AG10803 (cell line): ENCODE measurements at places on chromosomes 2 and 18.

DNA sequence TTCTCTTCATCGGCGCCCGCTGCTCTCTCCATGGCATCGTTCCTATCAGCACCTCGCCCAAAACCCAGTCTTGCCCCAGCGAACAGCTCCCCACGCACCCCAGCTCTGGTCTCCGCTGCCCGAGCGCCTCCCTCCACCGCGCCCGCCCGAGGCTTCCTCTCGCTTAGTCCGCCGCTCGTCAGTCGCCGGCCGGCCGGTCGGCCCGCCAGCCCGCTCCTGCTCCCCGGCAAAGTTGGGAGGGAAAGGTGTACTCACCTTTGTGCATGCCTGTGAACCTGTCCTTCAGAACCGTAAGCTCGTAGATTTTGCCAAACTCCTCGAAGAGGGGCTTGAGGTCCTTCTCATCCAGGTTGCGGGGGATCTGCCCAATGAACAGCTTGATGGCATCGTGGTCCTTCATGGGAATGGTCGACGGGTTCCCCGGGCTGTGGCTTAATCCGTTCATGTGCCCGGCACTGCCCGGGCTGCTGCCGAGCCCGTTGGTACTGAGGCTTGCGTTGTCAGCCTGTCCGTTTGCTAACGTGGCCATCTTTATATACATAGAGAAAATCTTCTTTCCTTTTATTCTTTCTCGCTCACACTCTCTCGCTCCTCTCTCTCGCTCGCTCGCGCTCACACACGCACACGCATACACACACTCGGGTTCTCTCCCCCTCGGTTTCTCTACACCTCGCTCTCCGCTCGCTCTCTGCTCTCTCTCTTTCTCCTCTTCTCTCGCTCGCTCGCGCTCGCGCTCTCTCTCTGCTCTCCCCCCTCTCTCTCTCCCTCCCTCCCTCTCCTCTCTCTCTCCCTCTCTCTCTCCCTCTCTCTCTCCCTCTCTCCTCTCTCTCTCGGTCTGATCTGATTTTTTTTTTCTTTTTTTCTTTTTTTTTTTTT is at the start of gene CELF4:
Gene CELF4, minus strand, starts transcription at position 698 of the 876 bp plus-strand sequence.
- DNase-seq, result no peak

- peak; percentile 98 for DNase-seq
Observed at GRCh38 chr2:85737481-85737880, 16.3 kb upstream of the ATOH8 start.

DNA sequence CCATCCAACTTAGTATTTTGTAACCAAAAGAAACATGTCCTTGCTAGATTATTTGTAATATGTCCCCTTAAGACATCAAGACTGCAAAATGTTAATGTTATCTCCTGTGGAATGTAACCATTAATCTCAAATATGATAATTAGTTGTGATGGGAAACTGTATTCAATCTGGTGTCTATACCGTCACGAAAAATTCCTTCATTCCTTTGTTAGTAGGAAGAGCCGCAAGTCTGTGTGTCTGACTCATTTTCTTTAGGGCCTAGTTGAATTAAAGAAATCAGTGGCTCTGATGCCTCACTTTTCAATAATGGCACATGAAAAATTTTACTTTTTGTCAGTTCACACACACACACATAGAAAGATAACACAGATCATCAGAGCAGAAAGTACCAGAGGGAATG is 127.1 kb upstream of the CHAC2 start:
- DNase-seq, result no peak

DNA sequence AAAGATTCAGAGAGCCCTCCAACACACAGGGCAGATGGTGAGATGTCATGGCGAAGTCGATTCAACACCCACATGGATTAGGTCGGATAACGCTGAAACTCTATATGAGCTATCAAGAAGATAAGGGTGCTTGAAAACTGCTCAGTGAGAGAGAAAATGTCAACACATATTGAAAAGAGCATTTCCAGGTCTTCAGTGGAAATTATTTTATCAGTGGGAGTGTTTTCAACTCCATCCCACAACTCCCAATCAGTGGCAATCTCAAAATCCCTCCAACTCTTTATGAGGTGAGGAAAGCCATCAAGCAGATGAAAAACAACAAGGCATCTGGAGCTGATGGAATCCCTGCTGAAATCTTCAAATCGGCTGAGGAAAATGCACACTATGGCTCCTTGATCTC is 104.5 kb upstream of the KLHL14 start:
- DNase-seq, result no peak

DNA sequence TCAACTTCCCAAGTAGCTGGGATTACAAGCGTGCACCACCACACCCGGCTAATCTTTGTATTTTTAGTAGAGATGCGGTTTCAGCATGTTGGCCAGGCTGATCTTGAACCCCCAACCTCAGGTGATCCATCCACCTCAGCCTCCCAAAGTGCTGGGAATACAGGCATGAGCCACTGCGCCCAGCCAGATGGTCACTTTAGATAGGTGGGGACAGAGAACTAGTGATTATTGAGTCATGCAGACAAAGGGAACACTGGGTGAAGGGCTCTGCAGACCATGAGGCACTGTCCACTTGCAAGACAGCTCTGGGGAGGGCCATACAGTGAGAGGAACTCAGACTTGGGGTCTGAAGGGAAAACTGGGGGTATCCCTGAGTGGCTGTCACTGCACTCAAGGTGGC is 58.4 kb upstream of the POMC start:
- no peak for DNase-seq

GRCh38 chr2:64410671-64411070 is 43.3 kb upstream of the LGALSL start:
- no peak for DNase-seq

DNA sequence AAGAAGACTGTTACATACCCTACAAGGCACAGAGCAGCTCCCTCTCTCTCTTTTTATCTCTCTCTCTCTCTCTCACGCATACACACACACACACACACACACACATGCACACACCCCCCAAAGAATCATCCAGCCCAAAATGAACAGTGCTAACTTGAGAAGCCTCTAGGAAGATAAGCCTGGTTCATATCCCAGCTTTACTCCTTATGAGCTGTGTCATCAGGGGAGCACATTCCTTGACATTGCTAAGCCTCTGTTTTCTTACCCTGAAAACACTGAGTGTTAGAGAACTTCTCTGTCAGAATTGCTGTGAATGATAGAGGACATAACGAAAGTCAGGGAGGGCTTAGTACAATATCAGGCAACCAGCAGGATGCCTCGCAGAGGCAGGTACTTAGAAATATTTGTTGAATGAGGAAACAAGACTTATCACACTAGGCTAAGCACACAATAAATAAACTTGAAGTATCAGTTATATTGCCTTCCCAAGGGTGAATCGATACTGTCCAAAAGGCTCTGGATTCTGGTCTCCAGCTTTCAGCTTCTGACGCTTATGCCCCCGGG is 725.6 kb upstream of the ID2 start:
- no peak for DNase-seq

DNA sequence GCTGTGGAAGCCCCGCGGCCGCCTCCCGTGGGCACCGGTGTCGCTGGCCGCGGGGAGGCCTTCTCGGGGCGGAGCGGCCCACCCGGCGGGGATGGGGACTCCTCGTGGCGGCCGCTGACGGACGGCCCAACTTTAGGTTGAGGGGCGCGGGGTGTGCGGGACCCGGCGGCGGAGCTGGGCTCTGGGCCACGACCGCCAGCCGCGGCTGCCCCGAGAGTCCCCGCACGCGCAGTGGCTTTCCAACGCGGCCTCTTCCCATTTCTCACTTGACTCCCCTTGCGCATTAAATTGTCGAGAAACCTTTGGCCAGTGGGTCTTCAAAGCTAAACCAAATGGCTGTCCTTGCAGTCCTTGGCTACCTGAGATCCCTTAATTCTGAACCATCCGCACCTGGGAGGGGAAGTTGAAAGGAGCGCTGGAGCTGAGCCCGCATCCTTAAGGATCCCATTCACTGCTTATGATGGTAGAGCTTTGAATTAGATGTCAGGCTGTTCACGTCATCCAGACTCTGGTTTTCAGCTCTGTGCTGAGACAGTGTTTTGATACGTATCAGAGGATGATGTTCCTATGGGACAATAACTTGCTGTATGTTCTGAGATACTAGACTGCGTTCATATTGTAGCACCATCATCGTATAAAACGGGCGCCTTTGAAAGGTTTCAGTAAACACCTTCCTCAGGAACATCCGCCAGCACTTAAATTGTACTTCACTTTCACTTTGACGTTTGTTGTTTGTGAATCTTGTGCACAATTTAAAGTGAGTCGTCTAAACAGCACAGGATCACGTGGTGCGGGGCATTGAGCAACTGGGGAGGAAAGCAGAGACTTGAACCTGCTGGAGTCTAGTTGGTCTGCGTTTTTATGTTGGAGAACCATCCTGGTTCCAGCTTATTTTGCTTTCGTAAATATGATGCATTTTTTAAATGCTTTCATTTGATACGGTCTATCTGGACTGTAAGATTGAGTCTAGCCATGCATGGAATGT is 874 bp downstream of the CLIP4 start:
- peak; percentile 91 for DNase-seq

GRCh38 chr2:158539176-158540005 is 82.6 kb downstream of the PKP4 start:
- DNase-seq, result peak; percentile 77

GRCh38 chr2:189854187-189854586 is 69.9 kb downstream of the PMS1 start:
- peak; percentile 36 for DNase-seq

- no peak for DNase-seq
Observed at GRCh38 chr2:203992509-203992908, 55.9 kb downstream of the ICOS start.

GRCh38 chr18:56574861-56575260 is 63.5 kb downstream of the TXNL1 start:
- no peak for DNase-seq

GRCh38 chr2:229818230-229818629 is 103.6 kb downstream of the TRIP12 start:
- no peak for DNase-seq

DNA sequence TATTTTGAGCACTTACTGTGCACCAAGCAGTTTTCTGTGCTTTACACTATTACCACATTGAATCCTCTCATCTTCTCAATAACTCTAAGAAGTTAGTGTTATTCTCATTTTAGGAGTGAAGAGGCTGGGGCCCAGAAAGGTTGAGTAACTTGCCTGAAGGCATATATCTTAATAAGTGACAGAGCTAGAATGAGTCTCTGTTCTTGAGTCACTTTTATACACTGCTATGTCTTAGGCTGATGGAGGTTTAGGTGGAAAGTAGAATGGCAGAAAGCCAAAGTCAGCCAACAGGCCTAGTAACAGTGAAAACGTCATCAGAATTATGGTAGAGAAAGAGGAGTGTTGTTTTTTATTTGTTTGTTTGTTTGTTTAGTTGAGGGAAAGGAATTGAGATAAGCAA is 27.9 kb upstream of the RPE start:
- DNase-seq, result no peak

DNA sequence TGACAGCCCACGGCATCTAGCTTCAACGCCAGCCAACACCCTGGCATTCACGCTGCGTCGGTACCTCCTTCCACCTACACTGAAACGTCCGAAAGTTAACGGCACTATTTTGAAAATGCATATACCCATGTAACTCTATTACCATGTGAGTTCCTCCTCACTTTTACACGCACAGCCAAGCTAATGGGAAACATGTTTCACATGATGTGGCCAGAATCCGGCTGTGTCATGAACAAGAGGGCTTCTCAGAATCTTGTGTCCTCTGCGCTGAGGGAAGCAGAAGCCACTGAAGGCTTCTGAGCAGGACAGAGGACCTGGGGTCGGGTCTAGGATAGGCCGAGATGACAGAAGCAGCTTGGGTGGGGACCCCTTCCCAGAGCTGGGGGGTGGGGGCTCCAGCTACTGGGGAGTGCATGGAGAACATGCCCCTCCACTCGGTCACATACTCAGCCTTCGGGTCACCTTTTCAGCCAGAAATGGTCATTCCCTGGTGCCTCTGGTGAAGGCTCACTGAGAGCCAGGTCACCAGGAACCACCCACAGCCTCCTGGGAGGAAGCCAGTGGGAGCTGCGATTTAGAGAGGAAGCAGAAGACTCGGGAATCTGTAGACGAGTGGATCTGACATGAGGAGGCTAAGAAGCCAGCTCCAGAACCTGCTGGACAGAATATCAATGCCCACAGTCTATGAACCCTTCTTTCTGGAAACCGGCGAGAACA is 41.5 kb downstream of the HDAC4 start:
- DNase-seq, result peak; percentile 65

- DNase-seq, result peak; percentile 28
Observed at GRCh38 chr2:211455216-211455841, 898.9 kb downstream of the CPS1 start.

DNA sequence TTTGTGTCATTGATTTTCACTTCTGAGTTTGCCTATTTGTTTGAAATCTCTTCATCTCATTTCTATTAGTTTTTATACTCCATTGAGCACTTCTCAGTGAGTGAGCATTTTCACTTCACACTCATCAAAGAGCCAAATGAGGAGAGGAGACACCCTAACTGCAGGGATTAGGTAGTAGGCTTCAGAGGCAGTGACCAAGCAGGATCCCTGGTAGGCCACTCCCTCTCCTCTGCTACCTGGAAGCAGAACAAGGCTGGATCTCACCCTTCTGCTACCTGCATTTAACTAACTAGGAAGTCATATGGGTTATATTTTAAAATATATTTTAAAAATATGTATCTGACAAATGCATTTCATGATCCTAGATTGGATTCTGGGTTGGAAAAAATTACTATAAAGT is 52.7 kb downstream of the SEMA4F start:
- DNase-seq, result no peak

GRCh38 chr2:118279005-118279404 is 190.7 kb downstream of the INSIG2 start:
- DNase-seq, result no peak

- DNase-seq, result no peak
Observed at GRCh38 chr2:72982781-72983499, 65.6 kb downstream of the EMX1 start.

- DNase-seq, result peak; percentile 1
Observed at GRCh38 chr2:152686321-152686720, 30.9 kb downstream of the PRPF40A start.

- DNase-seq, result no peak
Observed at GRCh38 chr2:30678410-30679137, 128.7 kb downstream of the CAPN13 start.

- DNase-seq, result no peak
Observed at GRCh38 chr18:78247615-78248289, 731.9 kb upstream of the SALL3 start.

- DNase-seq, result no peak
Observed at GRCh38 chr2:166944909-166945308, 56.6 kb downstream of the XIRP2 start.

DNA sequence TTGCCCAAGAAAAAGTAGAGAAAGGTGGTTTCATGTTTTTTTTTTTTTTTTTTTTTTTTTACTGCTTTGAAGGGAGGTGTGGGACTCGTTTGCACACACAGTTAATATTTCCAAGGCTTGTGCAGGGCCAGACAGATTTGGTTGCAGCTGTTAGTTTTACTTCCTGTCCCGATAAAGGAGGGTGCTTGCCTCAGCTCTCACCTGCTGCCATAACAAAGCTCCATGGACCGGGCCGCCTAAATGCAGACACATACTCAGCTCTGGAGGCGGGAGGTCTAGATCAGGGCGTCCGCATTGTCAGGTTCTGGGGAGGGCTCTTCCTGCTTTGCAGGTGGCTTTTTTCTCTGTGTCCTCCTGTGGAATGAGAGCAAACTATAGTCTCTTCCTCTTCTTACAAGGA is 69.9 kb downstream of the ODC1 start:
- no peak for DNase-seq

GRCh38 chr2:241857041-241857541 is 1.6 kb downstream of the PDCD1 start:
- no peak for DNase-seq

GRCh38 chr2:20578895-20579825 is 71.7 kb downstream of the HS1BP3 start:
- DNase-seq, result peak; percentile 90

- DNase-seq, result peak; percentile 52
Observed at GRCh38 chr2:157857881-157858280, 18.2 kb downstream of the ACVR1 start.
